ENCODE measurements at places on chromosomes 6 and 20.

DNA sequence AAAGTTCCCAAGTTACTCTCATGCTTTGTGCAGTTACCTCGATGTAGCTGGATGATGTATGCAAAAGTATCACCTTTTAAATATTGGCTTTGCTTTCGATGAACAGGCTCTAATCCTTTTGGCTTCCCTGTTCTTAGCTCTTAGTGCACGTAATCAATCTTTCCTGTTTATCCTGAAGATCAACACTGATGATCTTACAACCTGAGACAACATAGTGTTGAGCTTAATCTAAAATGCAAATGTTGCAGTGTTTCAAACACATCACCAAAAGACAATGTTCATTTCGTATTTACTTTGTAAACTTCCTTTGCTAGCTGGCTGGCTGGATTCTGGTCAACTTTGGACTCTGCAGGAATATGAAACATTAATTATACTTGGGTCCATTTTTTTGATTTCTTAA, 132.1 kb downstream of the THEMIS start:
- no peak for ATAC-seq

GRCh38 chr6:36839749-36840431, 646 bp upstream of the CPNE5 start:
- peak; percentile 72 for ATAC-seq

DNA sequence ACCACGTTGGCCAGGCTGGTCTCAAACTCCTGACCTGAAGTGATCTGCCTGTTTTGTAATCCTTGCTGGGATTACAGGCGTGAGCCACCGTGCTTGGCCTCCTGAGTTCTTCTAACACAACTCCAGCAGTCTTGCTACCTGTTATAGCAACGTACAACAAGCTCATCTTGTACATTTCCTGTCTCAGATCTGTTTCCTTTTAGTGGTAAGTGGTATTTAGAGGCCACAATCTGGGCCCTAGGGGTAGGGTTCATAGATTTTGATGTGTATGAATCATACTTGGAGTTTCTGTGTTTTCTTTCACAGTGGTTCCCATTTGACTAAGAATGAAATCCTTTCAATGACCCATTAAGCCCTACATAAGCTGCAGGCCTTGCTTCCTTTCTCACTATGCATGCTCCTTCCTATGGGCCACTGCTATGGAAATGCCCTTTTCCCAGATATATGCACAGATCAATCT, 27.1 kb upstream of the SYNCRIP start:
- peak; percentile 46 for ATAC-seq

GRCh38 chr6:33279971-33280511, 3.1 kb downstream of the B3GALT4 start:
- peak; percentile 64 for ATAC-seq

GRCh38 chr6:134585517-134585873, 267.6 kb upstream of the SGK1 start:
- no peak for ATAC-seq

- ATAC-seq: no peak
Observed at GRCh38 chr20:43658069-43658722, 8.7 kb upstream of the MYBL2 start.

DNA sequence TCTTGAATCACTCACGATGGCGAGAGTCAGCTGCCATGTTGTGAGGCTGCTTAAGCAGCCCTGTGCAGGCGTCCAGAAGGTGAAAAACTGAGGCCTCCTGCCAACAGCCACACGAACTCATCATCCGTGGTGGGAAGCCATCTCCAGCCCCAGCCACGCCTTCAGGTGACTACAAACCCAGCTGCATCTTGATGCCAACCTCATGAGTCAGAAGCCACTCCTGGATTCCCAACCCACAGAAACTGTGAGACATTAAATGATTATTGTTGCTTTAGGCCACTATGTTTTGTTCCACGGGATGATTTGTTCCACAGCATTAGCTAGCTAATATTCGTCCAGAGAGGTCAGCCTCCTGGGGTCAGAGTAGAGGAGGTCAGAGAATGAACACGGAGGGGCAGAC, 80.5 kb downstream of the SNX5 start:
- no peak for ATAC-seq

DNA sequence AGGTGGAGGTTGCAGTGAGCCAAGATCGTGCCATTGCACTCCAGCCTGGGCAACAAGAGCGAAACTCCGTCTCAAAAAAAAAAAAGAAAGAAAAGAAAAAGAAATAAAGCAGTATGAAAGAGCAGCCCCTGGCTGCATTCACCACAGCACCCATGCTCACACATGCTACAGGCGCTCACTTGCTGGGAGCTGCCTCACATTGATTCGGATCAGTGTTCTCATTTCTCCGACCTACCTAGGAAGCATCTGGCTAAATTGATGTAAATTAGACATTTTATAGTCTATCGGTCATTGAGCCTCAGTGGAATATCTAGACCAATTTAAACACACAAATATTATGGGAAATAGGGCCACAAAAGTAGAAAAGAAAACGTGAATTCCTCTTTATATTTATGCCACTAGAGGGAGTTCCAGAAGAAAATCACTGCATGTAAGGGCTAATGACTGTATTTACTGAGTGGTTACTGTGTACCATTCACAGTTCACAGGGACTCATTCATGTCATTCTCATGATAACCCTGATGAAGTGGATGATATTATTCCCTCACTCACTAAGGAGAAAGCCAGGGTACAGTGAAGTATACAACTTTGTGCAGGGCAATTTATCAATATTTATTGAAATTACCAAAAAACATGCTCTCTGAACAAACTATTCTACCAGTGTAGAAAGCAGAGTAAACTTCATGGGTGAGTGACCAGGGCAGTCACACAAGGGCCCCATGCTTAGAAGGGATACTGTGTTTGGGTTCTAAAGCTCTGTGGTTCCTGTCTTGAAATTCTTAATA, 5.3 kb upstream of the MOG start:
- peak; percentile 50 for ATAC-seq

DNA sequence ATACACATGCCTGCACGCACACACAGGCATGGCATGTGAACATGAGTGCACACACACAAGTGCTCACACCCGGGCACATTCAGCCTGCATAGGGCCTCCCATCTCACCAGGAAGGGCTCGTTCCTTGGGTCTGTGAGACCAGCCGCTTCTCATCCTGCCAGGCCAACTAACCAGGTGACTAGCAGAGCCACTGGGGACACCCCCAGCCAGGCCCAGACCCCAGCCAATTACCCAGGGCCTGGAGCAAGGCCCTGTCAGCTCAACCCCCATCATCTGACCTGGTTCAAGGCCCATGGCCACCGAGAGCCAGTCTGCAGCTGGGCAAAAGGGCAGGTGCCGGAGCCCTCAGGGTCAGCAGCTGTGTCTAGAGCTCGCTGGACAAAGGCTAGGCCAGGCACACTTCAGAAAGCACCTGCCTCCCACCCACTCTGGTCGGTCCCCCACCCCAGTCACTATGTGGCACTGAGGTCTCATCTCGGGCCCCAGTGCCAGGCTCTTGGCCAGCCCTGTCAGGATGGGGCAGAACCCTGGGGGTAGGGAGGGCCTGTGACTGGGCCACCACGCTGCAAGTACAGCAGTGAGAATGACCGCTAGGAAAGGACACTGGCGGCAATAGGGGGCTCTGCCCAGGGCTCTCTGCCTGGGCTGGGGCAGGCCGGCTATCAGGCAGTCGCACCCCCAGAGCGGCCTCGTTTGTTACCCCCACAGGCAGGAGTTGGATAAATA, 26.8 kb upstream of the MRGBP start:
- no peak for ATAC-seq

GRCh38 chr6:155493694-155494143, 38.1 kb upstream of the NOX3 start:
- ATAC-seq: peak; percentile 96

- ATAC-seq: no peak
Observed at GRCh38 chr6:31048099-31048498, 37.8 kb downstream of the MUC22 start.

- peak; percentile 67 for ATAC-seq
Observed at GRCh38 chr20:1809611-1810510, 85.3 kb upstream of the SIRPA start.

- ATAC-seq: peak; percentile 73
Observed at GRCh38 chr20:47220161-47220582, 136.3 kb downstream of the ZMYND8 start.

DNA sequence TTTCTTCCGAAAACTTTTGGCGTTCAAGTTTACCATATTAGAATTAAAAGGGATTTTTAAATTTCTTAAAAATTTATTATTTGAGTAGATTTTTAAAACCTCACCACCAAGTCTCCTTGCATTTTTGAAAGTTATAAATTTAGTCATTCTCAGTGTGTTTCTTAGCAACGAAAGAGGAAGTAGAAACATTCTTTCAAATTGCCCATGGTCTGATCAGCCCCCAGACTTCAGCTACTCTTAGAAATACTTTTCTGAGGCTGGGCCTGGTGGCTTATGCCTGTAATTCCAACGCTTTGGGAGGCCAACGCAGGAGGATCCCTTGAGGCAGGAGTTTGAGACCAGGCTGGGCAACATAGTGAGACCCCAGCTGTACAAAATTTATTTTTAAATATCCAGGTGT, 15.1 kb upstream of the RTF2 start:
- no peak for ATAC-seq

DNA sequence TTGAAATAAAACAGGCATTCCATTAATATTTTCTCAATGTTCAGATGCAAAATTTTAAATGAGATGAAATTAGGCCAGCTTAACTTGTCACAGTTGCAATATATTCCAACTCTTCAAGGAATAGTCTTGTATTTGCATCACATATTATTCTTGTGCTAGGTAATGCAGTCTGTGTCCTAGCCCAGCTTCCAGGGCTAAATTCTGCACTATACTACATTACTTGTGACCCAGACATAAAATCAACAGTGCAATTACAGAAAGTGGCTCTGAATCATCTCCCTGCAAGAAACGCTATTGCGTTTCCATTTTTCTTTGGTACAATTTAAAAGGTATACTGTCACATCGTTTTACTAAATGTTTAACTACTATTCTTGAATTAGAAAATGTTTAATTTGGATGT, 399.2 kb downstream of the TENT5A start:
- no peak for ATAC-seq

GRCh38 chr6:18276610-18277236, 12.4 kb upstream of the DEK start:
- no peak for ATAC-seq

DNA sequence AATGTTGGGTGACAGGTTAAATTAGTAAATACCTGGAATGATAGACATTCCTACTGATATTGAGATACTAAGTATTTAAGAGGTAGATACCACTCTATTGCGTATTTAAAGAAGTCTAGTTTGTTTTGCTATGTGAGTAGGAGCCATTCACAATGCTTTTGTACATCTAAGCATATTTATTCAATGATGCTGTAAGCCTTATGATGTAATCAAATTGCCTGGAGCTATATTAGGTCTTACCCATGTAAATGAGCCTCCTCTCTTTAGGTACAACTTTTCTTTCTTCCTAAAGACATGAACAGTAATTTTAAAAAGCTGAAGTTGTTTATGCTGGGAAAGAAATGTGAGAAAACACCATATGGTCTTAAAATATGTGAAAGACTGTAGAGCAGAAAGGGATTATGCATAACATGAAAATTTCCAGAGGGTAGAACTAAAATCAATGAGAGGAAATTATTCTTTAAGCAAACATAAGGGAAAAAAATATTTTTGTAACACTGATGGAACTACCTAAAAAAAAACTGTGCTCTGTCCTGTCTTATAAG, 526.7 kb downstream of the EPHA7 start:
- ATAC-seq: no peak

GRCh38 chr6:97095311-97095850, 170.9 kb downstream of the KLHL32 start:
- no peak for ATAC-seq

DNA sequence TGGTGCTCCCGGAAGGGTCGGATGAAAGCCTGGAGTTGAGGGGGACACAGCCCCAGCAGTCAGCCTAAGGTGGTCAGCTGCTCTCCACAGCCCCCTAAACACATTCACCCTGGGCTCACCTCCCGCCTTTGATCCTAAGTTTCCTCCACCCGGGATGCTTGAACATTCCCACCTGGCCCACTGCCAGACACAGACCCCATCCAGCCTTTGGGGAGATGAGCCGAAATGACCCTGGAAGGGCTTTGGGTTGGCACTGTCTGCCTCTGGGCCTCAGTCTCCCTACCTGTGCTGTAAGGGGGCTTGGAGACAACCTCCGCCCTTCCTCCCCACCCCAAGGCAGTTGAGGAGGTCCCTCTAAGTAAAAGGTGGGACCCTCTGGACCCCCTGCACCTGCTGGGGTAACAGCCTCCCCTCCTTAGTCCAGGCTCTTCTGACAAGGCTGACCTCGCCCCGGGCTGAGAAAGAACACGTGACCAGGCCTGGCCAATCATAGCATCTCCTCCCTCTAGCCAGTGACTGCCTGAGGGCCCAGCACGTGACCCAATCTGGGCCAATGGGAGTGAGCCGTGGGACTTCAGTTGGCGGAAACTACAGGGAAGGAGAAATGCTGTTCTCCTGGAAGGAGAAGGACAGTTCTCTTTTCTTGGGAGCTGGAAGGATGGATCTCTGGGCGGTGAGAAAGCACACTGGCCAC, 16.9 kb upstream of the UBE2V1 start:
- ATAC-seq: peak; percentile 54

- peak; percentile 87 for ATAC-seq
Observed at GRCh38 chr6:81752084-81752920, at the start of gene TENT5A. Gene TENT5A, minus strand, starts transcription at chr6:81752681. Its CDS starts 540 bp downstream, at chr6:81752141.

- peak; percentile 77 for ATAC-seq
Observed at GRCh38 chr6:1871724-1872315, 262.1 kb downstream of the FOXC1 start.

DNA sequence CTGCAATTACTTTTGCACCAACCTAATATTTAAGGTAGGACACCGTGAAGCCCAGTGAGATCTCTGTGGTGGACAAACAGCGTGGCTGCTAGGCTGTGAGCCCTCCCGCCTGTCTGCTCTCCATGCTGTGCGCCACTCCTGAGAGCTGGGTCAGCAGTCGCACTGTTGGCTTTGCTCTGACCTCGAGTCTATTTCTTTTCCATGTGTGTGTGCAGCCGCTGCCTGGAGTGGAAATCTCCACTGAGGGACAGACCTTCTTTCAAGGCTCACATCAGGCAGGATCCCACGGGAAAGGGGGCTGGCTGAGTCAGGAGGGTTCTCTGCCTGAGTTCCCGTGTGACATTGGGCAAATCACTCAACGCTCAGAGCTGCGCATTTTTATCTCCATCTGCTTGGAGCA, 27.1 kb downstream of the RIPOR3 start:
- ATAC-seq: no peak

GRCh38 chr6:121760191-121760590, 324.7 kb downstream of the GJA1 start:
- no peak for ATAC-seq

- no peak for ATAC-seq
Observed at GRCh38 chr6:71410681-71411080, 122.1 kb downstream of the OGFRL1 start.

DNA sequence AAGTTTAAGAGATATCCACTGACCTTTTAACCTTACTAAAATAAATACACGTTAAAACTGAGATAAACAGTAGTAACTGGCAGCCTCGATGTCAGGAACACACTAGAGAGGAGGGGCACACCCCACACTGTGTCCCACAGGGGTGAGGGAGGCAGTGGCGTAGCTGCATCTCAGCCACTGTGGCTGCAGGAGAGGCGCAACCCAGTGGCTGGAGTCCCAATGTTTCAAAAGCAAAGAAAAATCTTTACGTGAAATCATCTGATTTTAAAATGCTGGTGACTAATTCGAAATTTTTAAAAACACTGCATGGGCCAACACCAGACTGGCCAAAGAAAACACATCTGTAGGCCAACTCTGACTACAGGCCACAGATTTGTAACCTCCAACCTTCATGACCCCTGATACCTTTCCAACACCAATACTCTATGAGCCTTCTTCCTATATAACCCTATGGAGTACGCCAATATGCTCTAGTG, 54.7 kb downstream of the TRAM2 start:
- peak; percentile 5 for ATAC-seq

Data from SK-N-SH treated with all-trans-retinoic acid at 6 μM for 48 hours (cell line).